ENCODE measurements at places on chromosomes 2 and 18.

DNA sequence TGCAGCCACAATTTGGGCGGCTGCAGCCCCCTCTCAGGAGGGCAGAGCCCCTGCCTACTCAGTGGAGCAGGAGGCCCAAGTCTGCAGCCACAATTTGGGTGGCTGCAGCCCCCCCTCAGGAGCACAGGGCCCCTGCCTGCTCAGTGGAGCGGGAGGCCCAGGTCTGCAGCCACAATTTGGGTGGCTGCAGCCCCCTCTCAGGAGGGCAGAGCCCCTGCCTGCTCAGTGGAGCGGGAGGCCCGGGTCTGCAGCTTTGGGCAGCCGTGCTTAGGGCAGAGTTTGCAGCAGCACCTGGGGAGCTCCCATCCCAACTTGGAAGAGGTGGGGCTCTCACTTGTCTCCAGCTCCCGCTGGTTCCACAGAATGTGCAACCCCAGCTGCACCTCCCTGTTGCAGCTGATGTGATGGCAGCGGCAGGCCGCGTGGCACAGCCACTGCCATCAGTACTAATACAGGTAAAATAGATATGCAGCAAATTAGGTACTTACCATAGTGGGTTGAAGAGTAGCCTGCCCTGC, 99.4 kb downstream of the TWIST2 start:
- DNase-seq = no peak

GRCh38 chr18:68340606-68341005, 374.3 kb downstream of the TMX3 start:
- no peak for DNase-seq

GRCh38 chr2:147630585-147630984, 214.2 kb upstream of the ACVR2A start:
- DNase-seq = no peak

- DNase-seq = no peak
Observed at GRCh38 chr2:3313781-3314375, 63.7 kb downstream of the EIPR1 start.

GRCh38 chr2:46711156-46711555, 204.4 kb downstream of the MCFD2 start:
- DNase-seq = no peak

- no peak for DNase-seq
Observed at GRCh38 chr2:21382701-21383520, 259.1 kb downstream of the TDRD15 start.

GRCh38 chr18:44637210-44638033, 43.3 kb upstream of the SETBP1 start:
- DNase-seq = no peak

GRCh38 chr18:38993342-38993741, 1427.7 kb upstream of the CELF4 start:
- no peak for DNase-seq

- DNase-seq = peak; percentile 20
Observed at GRCh38 chr2:5123582-5124196, 568.5 kb upstream of the SOX11 start.

DNA sequence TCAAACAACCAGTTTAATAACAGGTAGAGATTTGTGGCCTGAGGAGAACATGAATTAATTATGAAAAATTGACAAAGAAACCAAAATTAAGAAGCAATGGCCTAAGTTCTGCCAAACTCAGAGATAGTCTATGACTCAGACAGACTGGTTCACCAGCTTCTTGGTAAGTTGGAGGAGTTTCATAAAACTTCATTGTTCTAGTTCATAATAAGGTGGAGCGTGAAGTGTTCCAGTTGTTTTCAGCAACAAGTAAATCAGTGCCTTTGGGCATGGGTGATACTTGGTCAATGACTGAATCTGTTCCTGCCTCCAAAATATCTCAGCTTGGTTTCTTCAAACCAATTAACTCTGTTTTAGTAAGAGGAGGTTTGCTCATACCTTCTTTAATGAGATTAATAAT, 40.0 kb downstream of the SLC40A1 start:
- no peak for DNase-seq

- peak; percentile 19 for DNase-seq
Observed at GRCh38 chr2:1854729-1855547, 110.6 kb upstream of the PXDN start.

GRCh38 chr18:26806224-26806623, 59.3 kb downstream of the AQP4 start:
- DNase-seq = no peak

GRCh38 chr2:127707890-127708648, 6.8 kb downstream of the SFT2D3 start:
- DNase-seq = no peak

DNA sequence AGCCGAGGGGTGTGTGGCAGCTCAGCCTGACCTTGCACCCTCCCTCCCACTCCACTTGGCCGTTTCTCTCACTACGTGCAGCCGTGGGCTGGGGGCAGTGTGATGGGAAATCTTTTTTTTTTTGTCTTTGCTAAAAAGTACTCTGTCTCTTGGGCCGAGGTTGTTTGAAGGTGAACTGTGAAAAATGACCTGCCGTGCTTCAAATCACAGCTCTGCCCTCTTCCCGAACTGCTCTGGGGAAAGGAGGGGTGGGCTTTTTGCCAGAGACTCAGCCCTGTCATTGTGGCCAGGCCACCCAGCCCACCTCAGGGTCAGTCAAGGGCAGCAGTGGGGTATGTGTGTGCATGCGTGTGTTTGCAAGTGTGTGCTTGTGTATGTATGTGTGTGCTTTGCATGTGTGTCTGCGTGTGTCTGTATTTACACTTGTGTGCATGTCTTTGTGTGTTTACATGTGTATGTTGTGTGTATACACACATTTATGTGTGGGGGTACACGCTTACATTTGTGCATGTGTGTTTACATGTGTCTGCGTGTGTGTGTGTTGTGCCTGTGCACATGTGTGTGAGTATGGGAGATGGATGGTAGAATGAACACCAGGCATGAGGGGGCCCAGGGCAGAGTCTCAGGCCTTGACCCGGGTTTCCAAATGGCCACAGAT, 61.3 kb upstream of the HAAO start:
- DNase-seq = no peak

GRCh38 chr18:23225503-23225902, 90.2 kb downstream of the CABLES1 start:
- no peak for DNase-seq

GRCh38 chr18:55654986-55655385, 67.0 kb upstream of the TCF4 start:
- DNase-seq = no peak

- no peak for DNase-seq
Observed at GRCh38 chr2:74327199-74327598, 16.0 kb downstream of the SLC4A5 start.

- no peak for DNase-seq
Observed at GRCh38 chr18:42404151-42404550, 449.1 kb downstream of the PIK3C3 start.

Measured in NCI-H510A (cell line).